Sigmoid colon (tissue), 7 donors: ENCODE measurements at places on chromosomes 16 and 17. TPM values are rescaled to one million over a fixed set of nuclear protein-coding genes. Genes with fewer than 3 reads are reported as not detected.

Gene HEXD
- polyA plus RNA-seq: 16.2 TPM

Gene ITGAD
- polyA plus RNA-seq: not detected

Gene CCDC92B
- 0.77 TPM for polyA plus RNA-seq

Gene TSNAXIP1
- polyA plus RNA-seq: not detected

Gene GPR179
- polyA plus RNA-seq: 0.09 TPM

Gene KRT12
- polyA plus RNA-seq: 1.2 TPM

Gene MYO19
- 19.2 TPM for polyA plus RNA-seq

Gene PPP1R27
- 0.50 TPM for polyA plus RNA-seq

Gene ZNF267
- polyA plus RNA-seq: 5.8 TPM

Gene CHD9NB
- polyA plus RNA-seq: 4.6 TPM

Gene PRRT2
- not detected for polyA plus RNA-seq

Gene SHBG
- polyA plus RNA-seq: 1.2 TPM

Gene TP53TG3D
- 1.2 TPM for polyA plus RNA-seq

Gene DRC7
- not detected for polyA plus RNA-seq

Gene PRSS8
- polyA plus RNA-seq: 54.7 TPM

Gene FN3K
- 22.2 TPM for polyA plus RNA-seq

Gene SCNN1B
- polyA plus RNA-seq: 212 TPM

Gene RCVRN
- not detected for polyA plus RNA-seq

Gene TAT
- 3.2 TPM for polyA plus RNA-seq

Gene GAA
- polyA plus RNA-seq: 13.8 TPM

Gene ZG16B
- 55.0 TPM for polyA plus RNA-seq

Gene ARHGAP23
- 9.8 TPM for polyA plus RNA-seq

Gene KRTAP3-1
- polyA plus RNA-seq: not detected

Gene CDRT15L2
- polyA plus RNA-seq: not detected

Gene ITGAX
- 7.6 TPM for polyA plus RNA-seq

Gene CCL1
- not detected for polyA plus RNA-seq

Gene CHRNE
- 0.57 TPM for polyA plus RNA-seq

Gene NLRC3
- under 0.01 TPM for polyA plus RNA-seq

Gene BRICD5
- not detected for polyA plus RNA-seq

Gene EFTUD2
- 21.6 TPM for polyA plus RNA-seq

Gene TMED6
- 4.6 TPM for polyA plus RNA-seq

Gene RAD51D
- polyA plus RNA-seq: 9.7 TPM

Gene KDM6B
- 6.0 TPM for polyA plus RNA-seq

Gene MYH13
- not detected for polyA plus RNA-seq

Gene PIMREG
- polyA plus RNA-seq: 7.8 TPM

Gene SSTR5
- not detected for polyA plus RNA-seq

Gene SDR42E1
- 3.2 TPM for polyA plus RNA-seq

Gene ATAD5
- polyA plus RNA-seq: 1.7 TPM

Gene GJD3
- 0.64 TPM for polyA plus RNA-seq

Gene OR2C1
- polyA plus RNA-seq: not detected

Gene C17orf100
- 4.2 TPM for polyA plus RNA-seq

Gene BAIAP2
- polyA plus RNA-seq: 14.4 TPM

Gene KLHL10
- not detected for polyA plus RNA-seq

Gene EMP2
- polyA plus RNA-seq: 49.5 TPM

Gene RPGRIP1L
- polyA plus RNA-seq: 0.46 TPM

Gene SLC13A5
- polyA plus RNA-seq: under 0.01 TPM

Gene CYB561
- 9.0 TPM for polyA plus RNA-seq

Gene OR3A3
- polyA plus RNA-seq: not detected
